ENCODE measurements at places on chromosomes 16 and 17.

DNA sequence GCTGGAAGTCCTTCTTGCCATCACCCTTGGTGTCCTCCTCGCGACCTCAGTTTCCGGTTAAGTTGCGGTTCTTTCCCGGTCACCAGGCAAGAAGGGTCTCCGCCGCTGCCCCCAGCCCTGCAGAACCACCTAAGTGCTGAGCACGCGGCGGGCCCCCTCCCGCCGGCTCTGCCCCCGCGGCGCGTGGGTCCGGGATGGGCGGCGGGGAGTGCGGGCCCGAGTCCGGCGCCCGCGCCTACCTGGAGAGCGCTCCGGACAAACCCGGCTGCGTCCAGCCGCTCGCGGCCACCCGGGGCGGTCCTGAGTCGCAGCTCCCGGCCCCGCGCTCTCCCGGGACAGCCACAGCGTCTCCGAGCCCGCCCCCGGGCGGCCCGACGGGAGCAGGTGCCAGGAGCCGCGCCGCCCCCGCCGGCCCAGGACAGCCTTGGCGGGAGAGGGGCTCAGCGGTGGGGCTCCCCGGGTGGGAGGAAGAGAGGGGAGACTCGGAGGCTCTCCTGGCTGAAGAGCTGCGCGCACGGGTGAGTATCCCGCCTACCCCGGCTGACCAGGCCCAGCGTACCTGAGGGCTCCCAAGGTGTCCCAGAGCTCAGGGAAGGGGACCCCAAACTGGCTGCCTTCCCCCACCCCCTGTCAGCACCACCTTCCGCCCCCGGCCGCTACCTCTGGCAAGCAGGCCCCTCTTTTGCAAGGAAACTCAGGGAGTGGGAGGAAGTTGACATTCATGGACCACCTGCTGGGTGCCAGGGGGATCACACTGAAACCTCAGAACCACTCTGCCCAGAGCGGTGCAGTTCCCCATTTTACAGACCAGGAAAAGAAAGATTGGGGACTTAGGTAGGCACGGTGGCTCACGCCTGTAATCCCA is 22.2 kb upstream of the C17orf113 start:
- DNase-seq = no peak

- DNase-seq = no peak
Observed at GRCh38 chr17:13590441-13590840, 11.3 kb downstream of the HS3ST3A1 start.

- no peak for DNase-seq
Observed at GRCh38 chr17:57356719-57357391, 100.5 kb downstream of the MSI2 start.

- DNase-seq = no peak
Observed at GRCh38 chr16:73057291-73058210, 9.6 kb upstream of the ZFHX3 start.

DNA sequence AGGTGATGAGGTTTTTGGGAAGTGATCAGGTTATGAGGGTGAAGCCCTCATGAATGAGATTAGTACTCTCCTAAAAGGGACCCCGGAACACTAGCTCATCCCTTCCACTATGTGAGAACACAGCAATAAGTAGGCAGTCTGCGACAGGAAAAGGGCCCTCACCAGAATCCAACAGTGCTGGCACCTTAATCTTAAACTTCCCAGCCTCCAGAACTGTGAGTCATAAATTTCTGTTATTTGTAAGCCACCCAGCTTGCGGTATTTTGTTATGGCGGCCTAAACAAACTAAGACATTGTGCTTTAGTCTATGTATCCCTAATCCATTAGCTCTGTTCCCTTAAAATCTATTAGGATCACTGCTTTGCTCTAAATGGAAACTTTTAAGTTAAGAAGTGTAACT is 8.5 kb downstream of the SLFN12 start:
- no peak for DNase-seq

DNA sequence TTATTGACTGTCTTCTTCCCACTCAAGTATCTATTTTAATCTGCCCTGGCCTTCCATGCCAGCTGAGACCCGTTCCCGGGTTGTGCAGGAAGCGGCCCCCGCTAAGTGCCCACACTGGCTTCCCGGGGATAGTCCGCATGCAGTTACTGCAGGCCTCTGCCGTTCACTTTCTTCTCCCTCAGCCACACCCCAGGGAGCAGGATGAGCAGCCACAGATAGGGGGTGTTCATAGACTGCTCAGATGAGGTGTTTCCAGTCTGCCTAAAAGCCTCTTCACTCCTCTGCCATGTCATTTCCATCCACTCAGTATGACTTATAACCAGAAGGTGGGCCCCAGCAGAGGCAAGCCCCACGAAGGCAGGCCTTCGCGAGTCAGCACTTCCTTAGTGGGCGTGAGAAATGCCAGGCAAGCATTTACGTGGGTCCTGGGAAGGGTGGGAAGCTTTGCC is 7.7 kb downstream of the MED9 start:
- no peak for DNase-seq

DNA sequence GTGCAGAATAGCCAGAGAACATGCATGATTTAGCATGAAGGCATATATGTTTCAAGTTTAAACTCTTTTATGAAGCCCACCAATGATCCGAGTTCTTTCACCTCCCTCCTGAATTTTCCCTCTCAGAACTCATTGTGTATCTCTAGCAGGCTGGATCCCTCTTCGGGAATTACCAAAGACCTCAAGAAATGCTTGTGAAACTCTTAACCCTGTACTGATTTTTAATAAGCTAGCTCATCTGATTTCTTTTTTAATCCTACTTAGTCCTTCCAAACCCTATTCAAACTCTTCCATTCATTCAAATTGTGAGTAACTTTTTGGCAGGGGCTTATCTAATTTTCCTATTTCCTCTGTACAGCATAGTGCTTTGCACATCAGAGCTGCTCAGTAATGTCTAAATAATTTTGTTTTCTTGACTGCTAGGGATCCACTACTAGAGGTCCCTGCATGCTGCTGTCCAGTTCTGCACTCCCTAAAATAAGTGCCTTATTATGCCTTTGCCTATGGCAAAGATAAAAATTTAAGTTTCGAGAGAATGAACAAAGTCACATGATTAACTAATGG is 723.8 kb downstream of the CDH11 start:
- DNase-seq = no peak

GRCh38 chr17:57455063-57455914 is 199.0 kb downstream of the MSI2 start:
- peak; percentile 74 for DNase-seq

DNA sequence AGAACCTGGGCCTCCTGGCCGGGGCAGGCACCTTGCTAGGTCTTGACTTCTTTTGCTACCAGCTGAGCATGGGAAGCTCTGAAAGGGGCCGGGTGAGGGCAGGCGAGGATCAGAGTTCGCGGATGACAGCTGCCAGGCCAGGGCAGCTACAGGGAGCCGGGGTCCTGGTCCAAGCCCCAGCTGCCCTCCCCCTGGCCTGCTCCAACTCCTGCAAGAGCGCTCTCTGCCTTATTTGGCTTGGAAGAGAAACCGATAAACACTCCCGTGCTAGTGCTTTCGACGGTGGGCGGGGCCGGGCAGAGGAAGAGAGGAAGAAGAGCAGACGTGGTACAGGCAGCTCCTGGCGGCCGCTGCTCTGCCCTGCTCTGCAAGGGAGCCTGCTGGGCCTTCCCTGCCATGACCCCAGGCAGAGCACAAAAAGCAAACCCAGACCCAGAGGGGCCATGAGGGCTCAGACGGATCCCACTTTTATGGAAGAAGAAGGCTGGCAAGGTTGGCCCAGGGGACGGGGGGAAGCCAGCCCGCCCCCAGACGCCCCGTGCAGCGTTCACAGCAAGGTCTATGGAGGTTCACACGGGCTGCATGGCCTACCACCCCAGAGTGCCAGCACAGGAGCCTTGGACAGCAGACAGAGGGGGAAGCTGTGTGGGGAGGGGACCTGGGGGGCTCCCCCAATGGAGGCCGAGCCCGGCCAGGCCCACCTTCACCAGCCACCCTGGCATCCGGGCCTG is 25.6 kb downstream of the PIEZO1 start:
- DNase-seq = peak; percentile 78

- DNase-seq = no peak
Observed at GRCh38 chr17:30217746-30218245, 17.7 kb downstream of the SLC6A4 start.

DNA sequence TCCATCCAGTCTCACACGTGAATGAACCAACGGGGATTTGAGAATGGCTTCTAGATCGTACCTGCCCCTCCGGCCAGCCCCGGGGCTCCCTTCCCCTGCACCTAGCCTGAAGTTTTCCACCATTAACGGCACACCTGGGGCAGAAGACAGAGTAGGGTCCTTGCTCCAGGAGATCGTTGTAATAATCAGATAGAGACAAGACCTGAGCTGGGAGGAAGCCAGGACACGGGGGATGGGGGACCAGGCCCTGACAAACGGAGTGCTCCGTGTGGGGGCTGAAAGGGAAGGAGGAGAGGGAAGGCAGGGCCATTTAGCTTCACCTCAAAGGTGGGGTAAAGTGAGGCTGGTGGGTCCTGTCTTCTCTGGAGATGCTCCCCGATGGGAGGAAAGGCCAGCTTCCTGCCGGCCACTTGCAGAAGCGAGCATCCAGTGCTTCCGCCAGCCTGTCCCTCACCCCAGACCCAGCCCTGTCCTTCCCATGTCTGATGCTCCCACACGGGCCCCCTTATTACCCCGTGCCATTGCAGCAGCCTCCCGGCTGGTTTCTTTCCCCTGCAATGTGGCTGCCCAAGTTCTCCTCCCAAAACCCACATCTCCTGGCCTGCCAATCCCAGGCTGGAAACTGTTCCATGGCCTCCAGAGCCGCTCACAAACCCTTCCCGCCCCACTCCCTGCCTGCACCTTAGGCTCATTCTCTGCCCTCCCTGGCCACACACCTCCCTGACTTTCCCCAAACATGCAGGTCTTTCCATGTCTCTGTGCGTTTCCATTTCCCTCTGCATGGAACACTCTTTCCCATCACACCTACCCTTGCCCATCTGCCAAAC is 79.3 kb downstream of the MRC2 start:
- DNase-seq = no peak

GRCh38 chr16:57042157-57043111 is 49.9 kb upstream of the CPNE2 start:
- DNase-seq = peak; percentile 85

DNA sequence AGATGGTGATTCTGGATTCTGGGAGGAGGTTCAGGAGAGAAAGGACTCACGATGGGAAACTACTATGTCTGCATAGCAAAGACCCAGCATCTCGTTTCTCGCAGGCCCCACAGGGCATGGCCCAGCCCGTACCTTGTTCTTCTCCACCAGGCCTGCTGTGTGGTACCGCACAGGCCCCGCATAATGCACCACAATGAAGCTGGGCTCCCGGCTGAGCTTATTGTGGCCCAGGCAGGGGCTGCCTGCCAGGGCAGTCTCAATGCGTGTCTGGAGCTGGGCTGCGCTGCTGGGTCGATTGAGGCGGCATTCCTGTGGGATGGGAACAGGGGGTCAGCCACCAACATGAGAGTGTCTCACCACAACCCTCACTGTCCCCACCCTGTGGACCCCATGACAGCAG is 20.4 kb downstream of the ZNHIT3 start:
- DNase-seq = no peak

GRCh38 chr16:87826798-87827587 is 42.3 kb downstream of the SLC7A5 start:
- DNase-seq = no peak

DNA sequence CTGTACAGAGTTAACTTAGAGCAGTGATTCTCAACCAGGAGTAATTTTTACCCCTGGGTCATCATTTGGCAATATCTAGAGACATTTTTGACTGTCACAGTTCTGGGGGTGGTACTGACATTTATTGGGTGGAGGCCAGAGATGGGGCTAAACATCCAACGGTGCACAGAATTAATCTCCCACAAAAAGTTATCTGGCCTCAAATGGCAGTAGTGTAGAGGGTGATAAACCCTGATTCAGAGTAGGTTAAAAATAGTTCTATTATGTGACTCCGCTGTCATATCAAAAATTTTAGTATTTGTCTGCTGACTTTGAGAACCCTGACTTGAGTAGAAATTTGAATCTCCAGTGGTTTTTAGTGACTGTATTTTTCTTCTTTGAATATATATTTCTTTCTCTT is 19.1 kb downstream of the VPS35L start:
- DNase-seq = no peak

GRCh38 chr16:353404-354290 is 1.1 kb upstream of the AXIN1 start:
- DNase-seq = no peak

GRCh38 chr17:65102235-65102634 is 34.9 kb upstream of the RGS9 start:
- no peak for DNase-seq

DNA sequence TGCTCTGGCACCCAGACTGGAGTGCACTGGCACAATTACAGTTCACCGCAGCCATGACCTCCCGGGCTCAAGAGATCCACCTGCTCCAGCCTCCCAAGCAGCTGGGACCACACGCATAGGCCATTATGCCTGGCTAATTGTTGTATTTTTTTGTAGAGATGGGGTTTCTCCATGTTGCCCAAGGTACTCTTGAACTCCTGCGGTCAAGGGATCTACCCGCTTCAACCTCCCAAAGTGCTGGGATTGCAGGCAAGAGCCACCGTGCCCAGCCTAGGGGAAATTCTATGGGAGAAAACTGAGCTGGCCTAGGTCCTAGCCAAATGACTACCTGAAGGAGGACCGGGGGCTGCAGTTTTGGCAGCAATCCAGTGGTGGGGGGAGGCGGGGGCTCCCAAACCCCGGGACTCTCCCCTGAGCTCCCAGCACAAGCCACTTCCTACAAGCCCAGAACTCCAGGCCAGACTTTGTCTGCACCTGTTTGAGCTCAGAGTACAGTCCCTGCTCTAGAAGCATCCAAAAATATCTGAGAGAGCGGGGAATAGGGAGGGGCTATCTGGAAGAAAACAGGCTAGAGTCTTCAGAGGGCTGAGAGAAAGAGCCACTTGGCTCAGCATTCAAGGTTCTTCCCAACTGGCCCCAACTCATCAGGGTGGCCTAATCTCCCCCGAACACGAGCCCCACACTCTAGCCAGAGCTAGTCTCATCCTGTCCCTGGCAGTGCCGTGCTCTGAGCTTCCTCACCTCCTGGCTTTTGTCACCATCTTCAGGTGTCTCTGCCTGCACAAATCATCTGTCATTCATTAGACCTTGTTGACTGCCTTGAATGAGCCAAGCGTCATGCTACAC is 9.1 kb downstream of the SRL start:
- DNase-seq = no peak

DNA sequence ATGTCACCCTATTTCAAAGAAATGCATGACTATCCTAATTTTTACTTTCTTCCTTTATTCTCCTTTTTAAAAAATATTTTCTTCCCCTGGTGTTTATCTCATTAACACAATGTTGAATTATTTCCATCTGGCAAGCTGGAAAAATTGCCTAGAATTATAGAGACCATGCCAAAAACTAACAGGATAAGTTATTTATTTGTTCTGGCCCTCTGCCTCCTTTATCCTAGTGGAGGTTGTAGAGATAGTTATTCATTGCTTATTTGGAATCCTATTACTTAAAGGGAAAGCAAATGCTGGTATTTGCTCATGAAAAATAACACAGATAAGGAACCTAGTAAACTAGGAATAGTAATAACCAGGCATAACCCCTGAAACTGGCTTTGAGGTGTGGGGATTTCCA is 684.9 kb upstream of the KIF2B start:
- DNase-seq = no peak

- DNase-seq = no peak
Observed at GRCh38 chr16:57255686-57256415, 10.8 kb downstream of the ARL2BP start.

- no peak for DNase-seq
Observed at GRCh38 chr16:11290102-11290893, 9.2 kb upstream of the PRM1 start.
